ENCODE measurements at places on chromosomes 6 and 20. TPM values are rescaled to one million over a fixed set of nuclear protein-coding genes. Genes with fewer than 3 reads are reported as not detected.

Gene WDR46
- 49.6 TPM for total RNA-seq

Gene PRL
- total RNA-seq = not detected

Gene HTR1E
- total RNA-seq = not detected

Gene RAB44
- 0.03 TPM for total RNA-seq

Gene ARMC2
- 2.0 TPM for total RNA-seq

Gene BPIFB1
- 0.05 TPM for total RNA-seq

Gene EYA2
- total RNA-seq = 2.0 TPM

Gene LAMA4
- total RNA-seq = 0.80 TPM

Gene OPN5
- total RNA-seq = not detected

Gene NMBR
- total RNA-seq = not detected

Gene SLC2A4RG
- total RNA-seq = 101 TPM

Gene TMC2
- total RNA-seq = not detected

All from A549 treated with AZD2906 at 1 μM for 4 hours (cell line).